ENCODE measurements at places on chromosomes 1 and 21. TPM values are rescaled to one million over a fixed set of nuclear protein-coding genes. Genes with fewer than 3 reads are reported as not detected.
A peak's percentile ranks its signal among the peaks of the same experiment; 100 is the strongest.

Gene CASQ1
- total RNA-seq, result not detected

Gene TAS1R2
- total RNA-seq, result not detected

Gene BCAN
- not detected for total RNA-seq

Gene RASSF5
- total RNA-seq, result 203 TPM

- DNase-seq, result no peak
Observed at GRCh38 chr1:76799700-76800099, 67.6 kb upstream of the ST6GALNAC5 start.

DNA sequence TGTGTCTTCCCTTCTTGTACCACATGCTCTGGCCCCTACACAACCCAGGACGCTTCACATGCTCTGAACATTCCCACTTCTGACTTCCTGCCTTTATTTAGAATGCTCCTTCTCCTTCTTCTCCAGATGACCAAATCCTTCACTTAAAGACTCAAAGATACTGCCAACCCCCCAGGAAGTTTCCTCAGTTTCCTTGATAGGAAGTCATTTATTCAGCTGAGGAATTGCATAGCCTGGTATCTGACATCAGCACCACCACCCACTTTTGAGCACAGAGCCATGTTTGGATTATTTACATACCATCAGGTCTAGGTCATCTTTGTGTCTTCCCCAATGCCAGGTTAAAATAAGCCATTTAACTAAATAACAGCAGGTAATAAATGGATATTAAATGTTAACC lies 42.4 kb downstream of the GFI1 start:
- DNase-seq, result no peak

GRCh38 chr1:63928186-63929105 lies 154.6 kb downstream of the ROR1 start:
- no peak for DNase-seq

DNA sequence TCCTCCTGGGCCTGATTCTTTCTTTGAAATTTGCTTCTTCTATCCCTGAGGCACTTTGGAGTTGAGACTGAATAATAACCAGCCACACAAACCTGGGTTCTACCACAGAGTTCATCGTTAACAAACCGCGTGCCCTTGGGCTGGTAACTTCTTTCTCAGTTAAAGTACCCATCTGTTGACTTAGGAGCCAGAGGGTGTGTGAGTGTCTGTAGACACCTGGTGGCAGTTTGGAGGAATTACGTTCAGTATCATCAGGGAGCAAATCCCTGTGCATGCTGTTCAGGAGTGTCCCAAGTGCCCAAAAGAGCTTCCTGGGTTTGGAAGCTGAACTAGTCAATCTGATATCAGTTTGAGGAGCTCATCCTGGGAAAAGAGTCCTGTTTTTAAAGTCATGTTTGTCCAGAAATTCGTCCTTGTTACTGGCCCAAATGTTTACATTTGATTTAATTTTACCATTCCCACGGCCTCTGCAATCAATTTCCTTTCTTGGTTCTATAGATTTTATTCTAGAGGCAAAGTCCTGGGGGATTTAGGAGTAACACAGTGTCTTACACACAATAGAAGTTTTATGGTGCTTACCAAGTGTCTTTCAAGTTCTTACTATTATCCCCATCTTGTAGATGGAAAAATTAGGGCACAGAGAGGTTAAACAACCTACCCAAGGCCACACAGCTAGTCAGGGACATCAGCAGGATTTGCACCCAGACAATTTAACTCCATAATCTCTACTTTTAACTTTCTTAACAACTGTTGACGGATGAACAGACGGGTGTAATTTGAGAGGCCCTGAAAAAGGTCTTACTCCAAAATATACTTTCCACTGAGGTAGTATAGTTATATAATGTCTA lies 26.7 kb upstream of the RPTN start:
- peak; percentile 40 for DNase-seq

DNA sequence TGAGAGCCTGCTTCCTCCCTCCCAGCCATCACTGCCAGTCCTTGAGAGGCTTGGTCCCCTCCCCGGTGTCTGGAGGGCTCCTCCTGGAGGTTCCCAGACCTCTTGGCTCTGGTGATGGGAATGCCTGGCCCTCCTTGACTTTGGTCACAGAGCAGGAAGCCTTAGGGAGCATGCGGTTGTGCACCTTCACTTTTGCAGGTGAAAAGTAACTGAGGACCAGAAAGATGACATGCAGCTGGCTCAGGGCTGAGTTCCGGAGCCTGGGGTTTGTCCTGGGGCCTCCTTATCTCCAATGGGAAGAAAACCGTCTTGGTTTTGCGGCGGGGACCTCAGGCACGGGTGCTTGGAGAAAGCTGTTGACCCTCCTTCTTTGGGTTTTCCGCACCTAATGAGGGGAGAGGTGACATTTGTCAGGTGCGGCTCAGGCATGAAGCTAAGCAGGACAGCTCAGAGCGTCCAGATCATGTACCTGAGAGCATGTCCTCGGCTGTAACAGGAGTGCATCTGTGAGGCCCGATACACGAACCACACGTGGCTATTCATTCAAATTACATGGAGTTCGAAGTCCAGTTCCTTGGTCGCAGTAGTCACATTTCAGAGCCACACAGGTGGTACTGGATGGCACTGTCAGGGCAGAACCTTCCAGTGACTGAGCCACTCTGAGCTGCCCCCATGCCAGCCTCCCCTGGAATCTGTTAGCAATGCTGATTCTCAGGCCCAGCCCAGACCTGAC lies 608 bp upstream of the MX2 start:
- no peak for DNase-seq

Data from activated CD4-positive, alpha-beta memory T cell treated with anti-CD3 and anti-CD28 coated beads for 36 hours (primary cell).